Stimulated activated CD4-positive, alpha-beta T cell treated with anti-CD3 and anti-CD28 coated beads, Interleukin-1b, Interleukin-23, amount 100 ng/mL, for 4 hours (primary cell): ENCODE measurements at places on chromosomes 11 and 22.

DNA sequence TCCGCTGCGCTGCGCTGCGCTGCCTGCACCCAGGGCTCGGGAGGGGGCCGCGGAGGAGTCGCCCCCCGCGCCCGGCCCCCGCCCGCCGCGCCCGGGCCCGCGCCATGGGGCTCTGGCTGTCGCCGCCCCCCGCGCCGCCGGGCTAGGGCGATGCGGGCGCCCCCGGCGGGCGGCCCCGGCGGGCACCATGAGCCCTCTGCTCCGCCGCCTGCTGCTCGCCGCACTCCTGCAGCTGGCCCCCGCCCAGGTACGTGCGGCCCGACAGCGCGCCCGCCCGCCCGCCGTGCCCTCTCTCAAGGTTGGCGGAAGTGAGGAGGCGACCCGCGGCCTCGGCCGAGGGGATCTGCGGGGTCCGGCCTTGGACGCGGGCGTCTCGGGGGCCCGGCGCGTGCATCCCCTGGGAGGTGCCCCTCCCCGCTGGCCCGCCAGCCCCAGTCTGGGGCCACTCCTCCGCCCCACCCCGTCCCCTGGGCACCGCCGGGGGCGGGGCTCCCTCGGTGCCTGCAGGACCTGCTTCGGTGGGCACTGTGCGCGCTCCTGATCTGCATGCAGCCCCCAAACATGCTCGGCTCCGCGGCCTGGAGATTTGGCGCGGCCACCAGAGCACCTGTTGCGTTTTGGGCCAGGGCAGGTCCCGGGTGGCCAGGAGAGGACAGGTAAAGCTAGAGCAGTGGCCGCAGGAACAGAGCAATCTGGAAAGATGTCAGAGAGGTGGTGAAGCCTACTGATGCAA is 429 bp downstream of the VEGFB start:
- DNase-seq = peak; percentile 44

- DNase-seq = no peak
Measured at GRCh38 chr11:78815831-78816230, 241.2 kb upstream of the NARS2 start.

DNA sequence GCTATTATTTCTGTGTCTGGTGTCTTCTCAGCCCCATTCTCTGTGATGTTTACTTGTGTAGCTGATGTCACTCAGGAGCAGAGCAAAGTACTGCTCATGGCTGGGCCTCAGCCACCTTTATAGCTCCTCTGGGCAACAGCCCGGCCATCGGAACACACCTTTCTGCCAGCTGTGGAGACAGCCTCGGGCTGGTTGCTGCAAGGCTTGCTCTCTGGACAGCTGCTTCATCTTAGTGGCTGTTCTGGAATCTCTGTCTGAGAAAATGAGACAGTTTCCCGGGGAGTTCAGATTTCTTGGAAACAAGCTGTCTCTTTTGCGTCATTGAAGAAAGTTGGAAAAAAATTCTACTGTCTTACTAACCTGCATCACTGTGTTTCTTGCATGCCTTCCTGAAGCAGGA is 20.0 kb downstream of the THY1 start:
- no peak for DNase-seq

GRCh38 chr11:58726737-58727414 is 4.9 kb downstream of the GLYAT start:
- no peak for DNase-seq

DNA sequence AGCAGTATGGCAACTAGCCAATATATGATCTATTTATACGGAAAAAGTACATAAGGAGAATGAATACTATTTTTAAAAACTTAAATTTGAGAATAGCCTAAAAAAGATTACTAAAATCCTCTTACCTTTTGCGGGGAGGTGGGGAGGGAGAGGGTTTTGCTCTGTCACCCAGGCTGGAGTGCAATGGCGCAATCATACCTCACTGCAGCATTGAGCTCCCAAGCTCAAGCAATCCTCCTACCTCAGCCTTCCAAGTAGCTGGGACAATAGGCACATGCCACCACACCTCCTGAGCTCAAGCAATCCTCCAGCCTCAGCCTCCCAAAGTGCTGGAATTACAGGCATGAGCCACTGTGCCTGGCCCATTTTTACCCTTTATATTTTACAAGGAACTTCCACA is 82.0 kb downstream of the TTC28 start:
- no peak for DNase-seq

DNA sequence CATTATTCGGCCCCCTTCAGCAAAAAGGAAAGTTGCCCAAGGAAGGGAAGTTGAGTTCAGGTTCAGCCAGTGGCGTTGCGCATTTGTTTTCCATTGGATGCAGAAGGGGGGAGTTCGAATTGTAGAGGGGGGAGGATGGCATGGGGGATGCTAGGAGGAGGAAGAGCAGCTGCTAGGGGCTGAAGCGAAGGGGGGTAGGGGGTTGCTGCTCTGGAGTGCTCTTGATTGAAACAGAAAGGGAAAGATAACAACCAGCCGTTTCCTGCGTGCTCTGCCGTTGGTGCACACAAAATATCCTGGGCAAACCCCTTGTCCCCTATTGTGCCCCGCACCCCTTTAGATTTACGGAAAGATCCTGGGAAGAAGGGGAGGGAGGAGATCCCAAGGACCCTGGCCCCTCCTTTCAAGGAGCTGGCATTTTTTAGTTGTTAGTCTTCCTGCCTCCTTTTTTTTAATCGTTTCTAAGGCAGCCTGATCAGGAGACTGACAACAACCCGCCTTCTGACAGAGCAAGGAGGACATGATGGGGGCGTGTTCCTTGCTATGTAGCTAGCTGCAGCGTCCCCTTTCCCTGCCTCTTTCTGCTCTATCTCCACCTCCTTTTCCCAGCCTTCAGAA is 2.1 kb downstream of the KMT2A start:
- no peak for DNase-seq

- DNase-seq = no peak
Measured at GRCh38 chr11:124080327-124081001, 34.8 kb upstream of the VWA5A start.

GRCh38 chr22:38942702-38943101 is 14.7 kb upstream of the APOBEC3A start:
- no peak for DNase-seq

GRCh38 chr11:4664183-4664582 is 20.4 kb downstream of the OR51E1 start:
- DNase-seq = no peak

GRCh38 chr22:19962909-19963806 is 21.5 kb upstream of the TXNRD2 start:
- DNase-seq = no peak

- no peak for DNase-seq
Measured at GRCh38 chr11:34445956-34446355, 7.2 kb downstream of the CAT start.

GRCh38 chr11:119416606-119417580 is 6.1 kb downstream of the THY1 start:
- DNase-seq = no peak

GRCh38 chr11:88152381-88152780 is 22.9 kb downstream of the RAB38 start:
- no peak for DNase-seq

DNA sequence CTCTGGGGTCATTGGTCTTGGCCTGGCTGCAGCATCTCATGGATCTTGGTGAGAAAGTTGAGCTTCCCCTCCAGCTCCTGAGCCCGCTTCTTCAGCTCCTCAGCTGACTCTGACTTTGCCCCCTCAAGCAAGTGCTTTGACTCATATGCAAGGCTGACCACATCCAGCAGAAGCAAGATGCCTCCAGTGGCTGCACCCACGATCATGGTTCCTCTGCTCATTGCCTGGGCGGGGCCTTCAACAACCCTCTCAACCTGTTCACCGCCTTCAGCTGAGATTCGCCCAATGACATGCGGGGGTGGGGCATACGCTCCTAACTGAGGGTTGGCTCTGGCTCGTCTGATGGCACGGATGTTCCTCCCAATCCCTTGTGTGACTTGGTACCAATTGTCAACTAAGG is 11.9 kb downstream of the APOL2 start:
- DNase-seq = no peak

GRCh38 chr11:71170624-71171423 is 81.6 kb downstream of the SHANK2 start:
- DNase-seq = no peak

- no peak for DNase-seq
Measured at GRCh38 chr11:68128682-68129327, 7.6 kb upstream of the CHKA start.

GRCh38 chr11:90629229-90629806 is 406.5 kb upstream of the CHORDC1 start:
- no peak for DNase-seq

- no peak for DNase-seq
Measured at GRCh38 chr11:36251823-36252222, 37.4 kb downstream of the COMMD9 start.

DNA sequence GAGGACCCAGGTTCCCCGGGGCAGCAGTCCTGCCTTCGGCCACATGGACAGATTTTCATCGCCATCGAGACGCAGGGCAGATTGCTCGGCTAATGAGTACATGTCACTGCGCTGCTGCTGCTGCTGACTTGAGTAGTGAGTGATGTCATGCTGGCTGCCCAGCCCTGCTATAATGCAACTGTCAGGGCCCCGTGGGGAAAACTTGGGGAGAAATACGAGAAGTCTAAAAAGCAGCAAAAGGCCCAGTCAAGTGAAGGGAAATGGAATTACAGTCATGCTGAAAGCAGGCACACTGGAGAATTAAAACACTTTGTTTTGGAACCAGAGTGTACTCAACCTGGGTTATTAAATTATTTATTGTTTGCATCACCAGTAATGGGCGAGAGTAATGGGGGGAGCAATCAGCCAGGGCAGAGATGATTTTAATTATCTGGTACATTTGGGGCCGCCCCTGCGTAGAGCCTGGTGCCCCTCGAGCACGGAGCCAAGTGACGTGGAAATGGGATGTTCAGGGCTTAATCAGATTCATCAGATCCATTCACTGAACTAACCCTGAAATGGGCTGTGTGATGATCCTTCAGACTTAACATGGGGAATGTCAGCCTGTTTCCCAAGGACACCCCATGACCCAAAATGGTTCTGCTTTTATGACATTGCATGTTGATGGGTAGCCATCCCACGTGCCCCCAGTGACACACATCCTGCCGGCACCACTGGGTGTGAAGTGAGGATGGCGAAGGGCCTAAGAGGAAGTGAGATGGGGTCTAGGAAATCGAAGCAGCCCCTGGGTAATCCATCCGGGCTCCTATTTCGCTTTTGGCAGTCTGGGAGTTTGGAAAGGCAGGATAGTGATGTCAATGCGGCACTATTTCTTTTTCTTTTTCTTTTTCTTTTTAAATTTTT is 241.6 kb upstream of the CADM1 start:
- no peak for DNase-seq

- no peak for DNase-seq
Measured at GRCh38 chr11:65471447-65471891, 27.4 kb upstream of the MALAT1 start.

DNA sequence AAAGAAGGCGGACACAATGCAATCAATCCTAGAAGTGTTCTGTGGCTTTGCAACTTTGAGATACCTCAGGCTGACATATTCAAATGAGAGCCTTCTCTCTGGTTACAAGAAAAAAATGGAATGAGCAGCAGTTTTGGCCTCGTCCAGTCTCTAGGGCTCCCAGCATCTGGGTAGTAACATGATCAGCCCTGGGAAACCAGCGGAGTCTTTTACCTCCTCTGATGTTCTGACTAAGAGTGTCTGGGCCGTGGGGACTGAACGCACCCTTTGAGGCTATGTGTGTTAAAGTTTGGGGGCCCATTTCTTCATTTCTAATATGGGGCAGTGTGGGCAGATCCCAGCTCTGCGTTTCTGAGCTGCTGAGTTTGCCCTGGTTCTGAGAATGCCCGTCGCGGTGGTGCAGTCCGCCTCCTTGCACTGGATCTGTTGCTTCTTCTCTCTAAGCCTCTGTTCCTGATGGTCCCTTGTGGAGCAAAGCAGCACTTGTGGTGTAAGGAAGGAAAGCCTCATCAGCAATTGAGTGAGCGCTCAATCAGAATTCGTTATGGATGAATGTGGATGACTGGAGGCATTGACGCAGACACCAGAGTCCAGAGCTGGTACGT is 8.1 kb downstream of the PARVB start:
- DNase-seq = no peak

- peak; percentile 62 for DNase-seq
Measured at GRCh38 chr11:121467965-121468364, 15.2 kb upstream of the SORL1-AS1 start.

DNA sequence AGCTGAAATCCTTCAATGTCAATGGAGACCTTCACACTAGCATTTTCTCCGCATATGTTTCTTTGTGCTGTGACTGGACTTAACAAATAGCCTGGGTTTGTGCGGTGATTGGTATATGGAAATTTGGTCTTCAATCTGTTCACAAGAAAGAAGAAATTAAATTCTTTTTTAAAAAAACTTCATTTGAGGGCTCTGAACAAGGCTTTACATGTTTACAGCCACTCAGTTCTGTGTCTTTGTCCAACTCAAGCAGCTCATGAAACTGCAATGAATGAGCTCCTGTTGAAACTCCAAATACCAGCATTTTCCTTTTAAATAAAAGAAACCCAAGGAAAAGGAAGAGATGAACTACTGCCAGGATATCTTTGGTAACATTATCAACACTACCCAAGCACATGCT is 57.3 kb downstream of the PIK3C2A start:
- DNase-seq = no peak

GRCh38 chr11:89613911-89614310 is 96.2 kb upstream of the TRIM77 start:
- DNase-seq = no peak

DNA sequence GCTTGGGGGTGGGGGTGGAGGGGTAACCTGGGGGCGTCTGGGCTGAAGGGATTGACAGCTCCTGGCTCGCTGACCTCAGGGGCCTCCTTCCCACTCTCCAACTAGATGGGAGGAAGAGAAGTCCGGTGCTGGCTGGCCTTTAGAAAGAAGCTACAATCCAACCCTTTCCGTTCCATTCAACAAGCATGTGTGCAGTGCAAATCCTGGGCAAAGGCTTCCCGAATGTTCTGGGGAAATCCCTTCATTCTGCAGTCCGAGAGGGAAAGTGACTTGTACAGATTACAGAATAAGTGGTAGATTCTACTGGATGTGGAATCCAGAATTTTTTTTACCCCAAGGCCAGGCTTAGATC is 149.9 kb downstream of the FEZ1 start:
- DNase-seq = no peak

DNA sequence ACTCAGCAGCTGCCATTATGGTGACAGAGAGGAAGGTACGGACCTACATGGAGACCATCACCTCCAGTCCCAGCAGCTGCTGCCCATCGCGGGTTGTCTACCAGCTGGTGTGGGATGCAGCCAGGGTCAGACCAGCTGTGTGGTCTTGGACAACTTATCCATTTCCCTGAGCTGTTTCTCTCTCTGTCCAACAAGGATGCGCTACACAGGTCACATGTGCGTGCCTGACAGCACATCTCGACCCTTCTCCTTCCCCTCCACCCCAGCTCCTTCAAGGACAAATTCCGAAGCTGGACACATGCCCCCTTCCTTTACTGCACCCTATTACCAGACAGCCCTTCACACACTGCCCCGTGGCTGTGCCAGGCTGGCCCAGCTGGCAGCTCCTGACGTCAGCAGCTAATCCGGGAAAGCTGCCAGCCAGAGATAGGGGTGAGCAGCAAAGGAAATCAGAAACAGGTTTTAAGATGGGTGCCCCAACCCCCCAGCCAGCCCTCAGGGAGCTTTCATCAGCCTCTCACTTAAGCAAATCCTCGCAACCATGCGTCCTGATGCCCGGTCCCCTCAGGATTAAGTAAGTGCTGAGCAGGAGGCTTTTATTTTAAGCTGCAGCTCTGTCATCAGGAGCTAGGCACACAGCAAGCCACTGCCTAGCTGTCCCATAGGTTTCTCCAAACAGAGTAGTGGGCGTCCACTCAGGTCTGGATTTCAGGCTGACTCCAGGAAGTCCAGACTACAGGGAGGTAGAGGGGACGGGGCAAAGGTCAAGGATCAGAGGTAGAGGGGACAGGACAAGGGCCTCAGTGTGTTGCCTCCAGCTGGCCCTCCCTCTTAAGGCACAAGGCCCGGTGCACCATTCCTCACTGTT is 20.3 kb downstream of the TEF start:
- no peak for DNase-seq
